ENCODE measurements at places on chromosomes 12 and 14.

DNA sequence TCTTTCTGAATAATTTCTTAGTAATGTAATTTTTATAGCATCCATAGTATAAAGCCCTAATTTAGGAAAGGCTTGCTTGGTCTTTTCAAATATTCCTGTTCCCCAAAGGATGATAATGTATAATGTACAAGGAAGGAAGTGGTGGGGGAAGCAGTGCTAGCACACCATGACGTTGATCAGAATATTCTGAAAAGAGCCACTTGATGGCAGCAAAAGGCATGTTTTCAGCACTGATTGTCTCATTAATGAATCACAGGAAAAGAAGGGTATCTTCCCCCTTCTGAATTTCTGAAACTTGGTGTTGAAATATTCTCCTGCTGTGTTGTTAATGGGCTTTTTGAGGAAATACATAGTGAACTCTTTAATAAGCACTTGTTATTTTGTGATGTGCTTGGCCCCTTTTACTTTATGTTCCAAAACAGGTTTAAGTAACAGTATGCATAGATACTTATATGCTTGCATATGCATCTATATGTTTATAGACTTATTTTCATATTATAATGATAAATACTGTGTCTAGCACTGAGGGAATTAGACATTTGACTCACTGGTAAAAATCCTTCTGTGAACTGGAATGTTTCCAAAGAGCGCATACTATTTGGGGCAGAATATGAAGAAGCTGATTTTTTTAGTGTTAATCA, 122.0 kb downstream of the TMEM117 start:
- DNase-seq = peak; percentile 15

DNA sequence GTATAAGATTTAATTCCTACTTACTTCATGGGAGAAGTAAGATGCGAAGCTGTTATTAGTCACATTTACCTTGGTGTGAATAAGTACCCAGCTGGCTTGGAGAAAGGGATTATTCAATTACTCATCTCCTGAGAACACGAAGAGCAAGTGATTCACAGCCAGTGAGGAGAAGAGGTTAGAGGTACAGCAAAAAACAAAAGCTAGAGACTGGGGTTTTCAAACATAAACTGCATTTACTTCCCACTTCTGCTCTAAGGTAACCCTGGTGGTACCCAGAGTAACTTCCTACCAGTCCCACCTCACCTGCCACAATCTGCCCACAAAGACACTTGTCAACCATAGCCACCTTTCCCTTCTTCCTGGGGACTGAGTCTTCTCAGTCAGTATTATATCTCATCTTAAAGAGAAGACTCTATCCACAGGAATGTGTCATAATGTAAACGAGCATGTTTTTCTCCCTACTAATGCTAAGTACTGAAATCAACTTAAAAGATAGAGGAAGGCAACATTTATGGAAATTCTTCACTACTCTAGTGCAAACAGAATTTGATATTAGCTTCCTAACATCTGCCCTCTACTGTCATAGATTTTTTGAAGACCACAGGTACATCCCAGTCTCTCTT, 6.0 kb upstream of the IL22 start:
- no peak for DNase-seq

GRCh38 chr12:5792343-5792742, 152.7 kb downstream of the ANO2 start:
- DNase-seq = no peak

DNA sequence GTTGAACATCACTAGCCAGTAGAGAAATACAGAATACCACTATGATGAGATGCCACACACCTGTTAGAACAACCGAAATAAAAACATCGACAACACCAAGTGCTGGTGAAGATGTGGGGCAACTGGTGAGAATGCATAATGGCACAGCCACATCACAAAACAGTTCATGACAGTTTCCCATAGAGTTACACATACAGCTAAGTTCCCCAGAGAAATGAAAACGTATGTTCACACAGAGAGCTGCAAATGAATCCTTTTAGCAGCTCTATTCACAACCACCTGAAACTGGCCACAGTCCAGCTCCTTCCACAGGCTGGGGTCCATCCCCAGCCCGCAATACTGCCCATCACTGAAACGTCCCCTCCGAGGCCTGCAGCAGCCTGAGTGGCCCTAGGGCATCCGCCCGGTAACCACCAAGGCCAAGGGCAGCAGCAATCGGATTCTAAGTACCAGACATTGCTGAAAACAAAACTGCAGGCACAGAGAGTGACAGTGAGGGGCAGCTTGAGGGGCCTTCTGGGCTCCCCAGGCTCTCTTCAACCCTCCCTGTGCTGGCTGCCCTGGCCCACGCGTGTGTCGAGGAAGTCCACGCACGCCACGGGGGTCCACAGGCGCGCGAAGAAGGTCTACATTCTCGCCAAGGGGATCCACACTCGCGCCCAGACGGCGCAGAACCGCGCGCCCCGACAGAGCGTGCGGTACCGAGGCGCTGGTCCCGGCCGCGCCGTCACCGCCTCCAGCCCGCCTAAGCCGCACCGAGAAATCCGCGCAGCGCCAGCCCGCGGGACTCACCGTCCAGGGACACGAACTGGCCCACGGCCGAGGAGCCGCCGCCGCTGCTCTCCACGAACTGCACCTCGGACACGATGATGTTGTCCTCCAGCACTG, 903 bp downstream of the BRF1 start:
- peak; percentile 58 for DNase-seq

DNA sequence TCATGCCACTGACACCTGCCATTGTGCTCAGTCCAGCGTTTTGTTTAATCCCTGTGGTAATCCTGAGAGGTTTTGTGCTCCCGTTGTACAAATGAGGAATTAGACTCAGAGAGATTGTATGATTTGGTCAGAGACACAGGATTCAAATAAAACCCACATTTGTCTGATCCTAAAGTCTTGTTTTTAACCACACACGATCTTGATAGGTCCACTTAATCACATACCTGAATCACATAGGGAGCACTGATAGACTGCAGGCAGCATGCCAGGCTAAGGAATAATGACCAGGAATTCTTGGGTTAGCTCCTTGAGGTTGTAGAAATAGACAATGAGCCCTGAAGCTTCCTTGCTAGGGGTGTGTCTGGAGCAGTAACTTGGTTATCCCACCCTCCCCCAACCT, 202.6 kb upstream of the RGS6 start:
- DNase-seq = no peak

- peak; percentile 33 for DNase-seq
These were observed 5.9 kb downstream of the GPR84 start for GRCh38 chr12:54358191-54358944.

DNA sequence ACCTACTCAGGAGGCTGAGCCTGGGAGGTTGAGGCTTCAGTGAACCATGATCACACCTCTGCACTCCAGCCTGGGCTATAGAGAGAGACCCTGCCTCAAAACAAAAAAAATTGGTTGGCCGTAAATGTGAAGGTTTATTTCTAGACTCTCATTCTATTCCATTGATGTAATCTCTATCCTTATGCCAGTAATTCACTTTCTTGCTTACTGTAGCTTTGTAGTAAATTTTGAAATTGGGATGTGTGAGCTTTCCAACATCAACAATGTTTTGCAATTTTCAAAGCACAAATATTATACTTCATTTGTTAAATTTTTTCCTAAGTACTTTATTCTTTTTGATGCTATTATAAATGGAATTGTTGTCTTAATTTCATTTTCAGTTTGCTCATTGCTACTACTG, 24.6 kb downstream of the LIN52 start:
- no peak for DNase-seq

DNA sequence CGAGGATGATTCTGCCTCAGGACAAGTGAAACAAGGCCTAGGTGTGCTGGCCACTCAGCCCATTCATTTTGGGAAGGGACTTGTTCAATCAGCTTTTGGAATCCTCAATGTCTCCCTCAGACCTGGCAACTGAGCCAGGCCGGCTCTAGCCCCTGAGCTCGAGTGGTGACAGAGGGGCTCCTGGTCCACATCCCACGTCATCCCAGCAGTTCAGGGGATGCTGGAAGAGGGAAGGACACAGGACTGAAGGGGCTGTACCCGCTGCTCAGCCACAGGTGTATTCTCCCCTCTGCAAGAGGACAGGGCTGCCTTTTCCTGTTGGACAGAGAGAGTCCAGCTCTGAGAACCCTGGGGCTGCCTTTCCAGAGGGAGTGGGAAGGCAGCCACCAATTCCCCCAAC, 244.6 kb upstream of the SFSWAP start:
- no peak for DNase-seq

DNA sequence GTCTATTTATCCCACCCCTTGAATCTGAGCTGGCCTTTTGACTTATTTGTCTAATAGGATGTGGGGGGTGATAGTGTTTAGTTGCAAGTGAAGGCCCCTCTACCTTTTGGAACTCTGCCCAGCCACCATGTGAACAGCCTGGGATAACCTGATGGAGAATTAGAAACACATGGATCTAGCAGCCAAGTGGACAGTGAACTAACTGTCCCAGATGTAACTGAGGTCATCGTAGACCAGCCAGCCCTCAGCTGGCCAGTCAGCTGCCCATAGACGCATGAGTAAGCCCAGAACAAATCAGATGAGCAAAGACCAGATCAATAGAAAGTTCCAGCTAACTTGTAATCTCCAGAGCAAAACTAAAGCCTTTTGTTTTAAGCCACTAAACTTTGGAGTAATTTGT, 19.0 kb downstream of the KLRB1 start:
- DNase-seq = no peak

GRCh38 chr14:104970231-104971068, 7.7 kb downstream of the AHNAK2 start:
- no peak for DNase-seq

DNA sequence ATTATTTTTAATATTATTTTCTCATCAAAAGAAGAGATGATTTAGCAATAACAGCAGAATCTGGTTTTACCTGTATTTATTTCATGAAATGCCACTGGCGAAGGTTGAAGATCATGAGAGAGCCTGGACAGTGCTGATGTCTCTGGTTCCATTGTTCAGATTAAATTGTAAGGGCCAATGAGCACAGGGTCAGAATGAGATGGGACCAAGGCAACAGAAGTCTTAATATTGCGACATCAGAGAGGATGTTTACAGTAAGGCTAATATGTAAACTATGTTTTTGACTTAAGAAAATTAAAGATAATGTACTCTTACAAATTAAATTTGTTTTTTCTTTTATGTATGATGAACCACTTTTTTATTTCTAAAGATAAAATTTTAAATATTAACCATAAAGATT, 35.2 kb upstream of the KLRD1 start:
- DNase-seq = no peak

- DNase-seq = no peak
These were observed at the start of gene CLEC6A for GRCh38 chr12:8455727-8456360. Gene CLEC6A, plus strand, starts transcription at chr12:8455962. Its CDS starts 150 bp downstream, at chr12:8456112.

DNA sequence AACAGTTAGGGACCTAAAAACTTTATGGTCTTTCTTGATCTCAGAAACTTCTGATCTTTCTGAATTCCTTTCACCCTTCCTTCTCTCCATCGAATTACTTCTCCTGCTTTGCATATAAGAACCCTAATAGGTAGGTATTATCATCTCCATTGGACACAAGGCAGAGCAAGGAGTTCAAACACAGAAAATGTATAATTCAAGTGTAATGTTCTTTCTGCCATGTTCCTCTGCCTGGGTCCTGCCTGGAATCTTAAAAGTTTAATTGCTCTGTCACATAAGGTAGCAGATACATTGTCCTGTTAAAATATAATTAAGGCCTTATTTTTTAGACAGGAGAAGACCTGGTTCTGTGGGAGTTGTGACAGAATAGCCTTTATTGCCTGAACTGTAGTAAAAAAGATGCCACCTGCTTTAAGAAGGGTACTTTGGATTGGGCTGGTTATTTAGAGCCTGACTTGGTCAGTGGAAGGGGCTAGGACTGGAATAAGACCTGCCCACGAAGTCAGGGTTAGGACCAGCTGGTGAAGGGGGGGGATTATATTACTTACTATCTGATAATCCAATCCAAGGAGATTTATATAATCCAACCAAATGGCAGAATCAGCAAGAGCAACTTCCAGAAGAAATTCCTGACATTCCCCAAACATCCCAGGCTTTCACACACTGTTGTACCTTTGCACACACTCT, 10.4 kb downstream of the G2E3 start:
- no peak for DNase-seq

DNA sequence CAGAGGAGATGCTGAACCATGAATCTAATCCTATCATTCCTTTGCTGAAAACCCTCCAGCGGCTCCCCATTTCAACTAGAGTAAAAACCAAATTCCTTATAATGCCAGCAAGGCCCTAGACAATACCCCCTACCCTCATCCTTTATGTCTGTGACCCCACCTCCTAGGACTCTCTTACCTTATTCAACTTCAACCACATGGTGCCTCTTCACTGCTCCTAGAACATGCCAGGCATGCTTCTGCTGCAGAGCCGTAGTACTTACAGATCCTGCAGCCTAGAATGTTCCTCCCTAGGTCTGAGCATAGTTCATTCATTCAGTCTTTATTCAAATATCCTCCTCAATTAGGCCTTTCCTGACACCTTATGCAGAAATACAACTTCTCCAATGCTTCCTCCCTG, 54.9 kb downstream of the DCAF5 start:
- no peak for DNase-seq

All from hypothalamus (tissue), 51 donors.